ENCODE measurements at places on chromosomes 1 and 21.
A peak's percentile ranks its signal among the peaks of the same experiment; 100 is the strongest.

DNA sequence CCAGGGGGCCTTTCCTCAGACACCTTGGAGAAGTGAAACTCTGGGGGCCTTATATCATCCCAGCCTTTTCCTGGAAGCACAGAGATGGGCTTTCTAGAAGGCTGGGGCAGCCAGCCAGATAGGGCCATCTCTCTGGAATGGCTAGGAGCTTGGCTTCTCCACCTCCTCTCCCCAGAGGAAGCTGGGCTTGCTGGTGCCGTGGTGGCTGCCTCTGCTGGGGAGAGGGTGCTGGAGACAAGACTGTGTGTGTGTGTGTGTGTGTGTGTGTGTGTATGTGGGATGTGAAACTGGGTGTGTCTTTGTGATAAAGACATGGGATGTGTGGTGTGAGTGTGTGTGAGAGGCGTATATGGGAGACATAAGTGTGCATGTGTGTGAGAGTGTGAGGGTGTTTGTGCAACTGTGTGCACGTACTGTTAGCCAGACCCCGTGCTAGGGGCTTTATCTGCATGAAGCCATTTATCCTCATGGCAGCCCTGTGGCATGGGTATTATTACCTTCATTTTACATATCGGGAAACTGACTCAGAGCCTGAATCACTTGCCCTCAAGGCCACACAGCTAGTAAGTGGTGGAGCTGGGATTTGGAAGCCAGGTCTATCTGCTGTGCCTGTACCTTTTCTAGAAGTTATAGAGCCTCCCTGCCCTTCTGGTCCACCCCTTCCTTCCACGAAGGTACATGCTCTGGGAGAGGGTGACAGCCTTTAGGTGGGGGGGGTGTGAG is 44.2 kb downstream of the PTPRU start:
- no peak for DNase-seq

DNA sequence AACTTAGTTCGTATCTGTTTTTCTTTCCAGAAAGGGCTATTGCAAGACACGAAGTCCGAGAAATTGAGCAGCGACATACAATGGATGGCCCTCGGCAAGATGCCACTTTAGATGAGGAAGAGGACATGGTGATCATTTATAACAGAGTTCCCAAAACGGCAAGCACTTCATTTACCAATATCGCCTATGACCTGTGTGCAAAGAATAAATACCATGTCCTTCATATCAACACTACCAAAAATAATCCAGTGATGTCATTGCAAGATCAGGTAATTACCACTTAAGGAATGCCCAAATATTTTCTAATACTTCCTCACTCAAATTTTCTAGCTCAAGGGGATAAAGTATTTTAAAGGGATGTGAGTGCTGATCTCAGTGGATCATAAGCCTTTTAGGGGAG is 158.5 kb downstream of the HS2ST1 start:
- DNase-seq, result no peak

- no peak for DNase-seq
These were observed 84.6 kb upstream of the SSX2IP start for GRCh38 chr1:84774669-84775534.

DNA sequence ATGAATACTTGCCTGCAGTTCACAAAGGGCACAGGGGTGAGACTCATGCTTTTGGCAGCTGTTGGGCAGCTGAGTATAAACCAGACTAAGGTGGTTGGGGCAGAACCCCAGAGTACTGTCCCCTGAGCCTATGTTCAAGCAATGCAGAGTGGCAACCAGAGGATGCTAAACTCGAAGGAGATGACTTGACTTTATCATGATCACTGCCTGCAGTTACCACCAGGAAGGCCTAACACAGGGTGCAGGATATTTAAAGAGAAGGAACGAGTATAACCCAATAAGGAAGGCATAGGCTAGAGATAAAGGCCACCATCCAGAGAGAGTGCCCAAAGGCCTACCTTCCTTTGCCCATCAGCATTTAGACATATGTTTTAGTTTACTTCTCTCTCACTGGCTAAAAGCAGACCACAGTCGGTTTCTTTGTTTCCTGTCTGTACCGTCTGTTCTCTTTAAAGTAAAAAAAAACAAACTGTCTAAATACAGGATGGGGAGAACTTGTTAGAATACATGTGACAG is 83.3 kb downstream of the MPZL1 start:
- DNase-seq, result no peak

GRCh38 chr1:99580451-99580850 is 65.5 kb upstream of the PALMD start:
- DNase-seq, result peak; percentile 20

- DNase-seq, result no peak
These were observed 57.9 kb downstream of the EPRS1 start for GRCh38 chr1:219988387-219988786.
